ENCODE measurements at places on chromosomes 3 and 15. TPM values are rescaled to one million over a fixed set of nuclear protein-coding genes. Genes with fewer than 3 reads are reported as not detected.

ADCY5 gene
- total RNA-seq: 16.7 TPM

DNA sequence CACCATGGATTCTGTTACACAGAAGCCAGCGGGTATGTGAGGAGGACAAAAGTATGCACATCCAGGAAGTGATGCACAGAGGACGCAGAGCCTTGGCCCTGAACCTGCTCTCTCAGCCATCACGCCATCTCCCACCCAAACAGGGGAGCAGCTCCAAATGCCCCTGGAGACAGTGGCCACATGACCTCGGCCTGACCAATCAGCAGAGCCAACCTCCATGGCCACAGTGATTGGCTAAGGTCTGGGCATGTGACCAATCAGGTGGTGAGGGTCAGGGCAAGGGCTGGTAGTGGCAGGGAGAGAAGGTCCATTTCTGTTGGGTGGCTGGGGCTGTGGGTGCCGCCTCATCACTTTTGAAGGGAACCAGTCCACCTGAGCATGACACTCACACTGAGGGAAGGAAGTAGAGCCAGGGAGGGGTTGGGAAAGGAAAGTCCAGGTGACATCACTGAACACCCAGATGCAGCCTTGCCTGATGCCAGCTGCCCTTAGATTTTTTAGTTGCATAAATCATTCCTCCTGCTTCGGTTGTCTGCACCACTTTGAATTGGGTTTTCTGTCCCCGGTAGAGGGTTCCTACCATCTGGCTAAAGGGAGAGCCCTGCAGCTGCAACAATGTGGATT, 70.3 kb upstream of the IQSEC1 start:
- DNase-seq: no peak

GRCh38 chr15:78156653-78157052, 7.5 kb downstream of the IDH3A start:
- no peak for DNase-seq

ACTL6A gene
- 21.9 TPM for total RNA-seq

GRCh38 chr15:32886459-32886858, 168.7 kb downstream of the GREM1 start:
- no peak for DNase-seq

- DNase-seq: no peak
Observed at GRCh38 chr3:55647670-55648069, 160.6 kb upstream of the WNT5A start.

Measured in vagina (tissue), 2 donors.